ENCODE measurements at places on chromosomes 7 and 10. TPM values are rescaled to one million over a fixed set of nuclear protein-coding genes. Genes with fewer than 3 reads are reported as not detected.

Gene GNAT3
- total RNA-seq = not detected

Gene GPR141
- total RNA-seq = 4.2 TPM

Gene OR2A1
- 0.39 TPM for total RNA-seq

Gene SSC4D
- 0.33 TPM for total RNA-seq

Gene ZMIZ1
- 84.1 TPM for total RNA-seq

Gene SEMA3C
- total RNA-seq = 19.8 TPM

Gene JCAD
- total RNA-seq = 53.0 TPM

Gene ZNF488
- total RNA-seq = 0.12 TPM

Gene MSMB
- not detected for total RNA-seq

Gene GNB2
- total RNA-seq = 185 TPM

Gene COA1
- total RNA-seq = 36.5 TPM

Gene AGBL3
- 8.8 TPM for total RNA-seq

Gene ANKRD30A
- not detected for total RNA-seq

Gene C7orf57
- not detected for total RNA-seq

Gene UNC5B
- total RNA-seq = 13.0 TPM

Data from aorta (tissue), 5 donors.